ENCODE measurements at places on chromosomes 1 and 21. TPM values are rescaled to one million over a fixed set of nuclear protein-coding genes. Genes with fewer than 3 reads are reported as not detected.

The VWA5B1 gene
- not detected for total RNA-seq

The CELA3A gene
- total RNA-seq: not detected

The RNASEL gene
- total RNA-seq: 8.0 TPM

The CHD1L gene
- 2.9 TPM for total RNA-seq

The ACTN2 gene
- 0.72 TPM for total RNA-seq

Measured in stomach (tissue), 19 donors.